ENCODE measurements at places on chromosomes 4 and X. TPM values are rescaled to one million over a fixed set of nuclear protein-coding genes. Genes with fewer than 3 reads are reported as not detected.

GRCh38 chr4:113593400-113594230 is 167.9 kb downstream of the CAMK2D start:
- H3K4me1 ChIP-seq = peaks cover 57% of the 10 kb centered on the region
- H3K4me3 ChIP-seq = no peak overlapping the region
- no peak for DNase-seq
- peaks cover 50% of the 10 kb centered on the region for H3K36me3 ChIP-seq
- H3K27ac ChIP-seq = no peak overlapping the region
- no peaks in the 10 kb centered on the region for H3K27me3 ChIP-seq

DNA sequence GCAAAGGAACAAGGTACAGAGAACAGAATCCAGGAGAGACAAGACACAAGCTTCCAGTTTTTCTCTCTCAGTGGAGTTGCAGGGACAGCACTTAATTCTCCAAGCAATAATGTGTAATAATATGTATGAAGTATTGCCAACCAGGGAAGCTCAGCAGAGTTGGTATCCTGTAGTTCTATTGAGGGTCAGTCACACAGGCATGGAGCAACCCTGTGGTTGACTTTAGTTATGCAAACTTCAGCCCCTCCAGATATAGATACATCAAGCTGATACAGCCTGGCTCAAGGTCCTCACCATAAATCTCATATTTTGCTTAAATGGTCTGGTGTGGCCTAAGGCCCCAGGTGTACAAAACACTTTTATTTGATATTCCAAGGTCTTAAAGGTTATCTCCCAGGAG is 248.6 kb upstream of the EPHA5 start:
- H3K27ac ChIP-seq = no peak overlapping the region
- H3K4me3 ChIP-seq = no peak overlapping the region
- no peaks in the 10 kb centered on the region for H3K27me3 ChIP-seq
- no peak for DNase-seq
- H3K4me1 ChIP-seq = no peaks in the 10 kb centered on the region

GRCh38 chrX:101564651-101565050 is 14.3 kb downstream of the ARMCX1 start:
- no peak for DNase-seq
- H3K4me1 ChIP-seq = no peaks in the 10 kb centered on the region
- no peak overlapping the region for H3K27ac ChIP-seq
- no peaks in the 10 kb centered on the region for H3K27me3 ChIP-seq

The RBMXL3 gene
- total RNA-seq = not detected

DNA sequence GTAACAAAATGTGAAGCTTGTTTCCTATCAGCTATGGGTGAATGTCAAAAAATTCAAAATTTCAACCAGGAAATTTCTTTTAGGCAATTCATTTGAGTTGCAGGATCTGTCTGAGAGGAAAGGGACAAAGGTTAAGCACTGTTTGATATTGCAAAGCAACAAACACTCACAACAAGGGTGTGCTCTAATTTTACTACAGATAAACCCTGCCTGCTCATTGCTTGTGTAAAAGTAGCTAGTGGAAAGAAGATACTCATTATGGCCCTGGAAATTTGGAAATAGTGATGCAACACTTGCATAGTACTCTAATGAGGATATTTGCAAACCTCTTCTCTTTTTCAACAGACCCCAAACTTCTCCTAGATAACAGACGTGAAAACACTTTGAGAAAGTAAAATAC is 27.1 kb downstream of the FAM47E start:
- no peak overlapping the region for H3K27ac ChIP-seq
- DNase-seq = no peak
- H3K36me3 ChIP-seq = no peaks in the 10 kb centered on the region
- no peak overlapping the region for H3K4me3 ChIP-seq
- peaks cover 5% of the 10 kb centered on the region for H3K27me3 ChIP-seq

- H3K36me3 ChIP-seq = no peaks in the 10 kb centered on the region
- no peaks in the 10 kb centered on the region for H3K4me1 ChIP-seq
- no peak overlapping the region for H3K4me3 ChIP-seq
- DNase-seq = no peak
Measured at GRCh38 chr4:111639876-111640275, 505.4 kb upstream of the FAM241A start.

GRCh38 chr4:94238160-94238559 is 30.5 kb downstream of the SMARCAD1 start:
- no peaks in the 10 kb centered on the region for H3K4me1 ChIP-seq
- no peaks in the 10 kb centered on the region for H3K27me3 ChIP-seq
- H3K4me3 ChIP-seq = no peak overlapping the region
- no peak for DNase-seq

DNA sequence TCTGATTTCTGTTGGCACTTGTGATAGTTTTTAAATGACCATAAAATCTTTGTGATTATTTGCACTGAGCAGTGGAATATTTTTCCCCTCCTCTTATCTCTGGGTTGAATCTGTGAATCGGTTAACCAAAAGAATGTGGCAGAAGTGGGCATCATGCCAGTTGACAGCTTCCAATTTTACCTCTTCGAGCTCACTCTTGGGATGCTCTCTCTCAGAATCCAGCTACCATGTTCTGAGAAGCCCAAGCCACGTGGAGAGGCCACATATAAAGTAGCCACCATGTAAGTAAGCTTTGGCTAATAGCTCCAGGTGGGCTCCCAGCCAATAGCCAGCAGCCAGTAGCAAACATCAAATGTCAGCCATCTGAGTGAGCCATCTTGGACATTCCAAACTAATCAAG is 12.9 kb upstream of the WDR19 start:
- H3K27me3 ChIP-seq = no peaks in the 10 kb centered on the region
- peaks cover 4% of the 10 kb centered on the region for H3K4me1 ChIP-seq

All from activated naive CD4-positive, alpha-beta T cell treated with anti-CD3 and anti-CD28 coated beads for 36 hours (primary cell).